ENCODE measurements at places on chromosomes 11 and 22.

DNA sequence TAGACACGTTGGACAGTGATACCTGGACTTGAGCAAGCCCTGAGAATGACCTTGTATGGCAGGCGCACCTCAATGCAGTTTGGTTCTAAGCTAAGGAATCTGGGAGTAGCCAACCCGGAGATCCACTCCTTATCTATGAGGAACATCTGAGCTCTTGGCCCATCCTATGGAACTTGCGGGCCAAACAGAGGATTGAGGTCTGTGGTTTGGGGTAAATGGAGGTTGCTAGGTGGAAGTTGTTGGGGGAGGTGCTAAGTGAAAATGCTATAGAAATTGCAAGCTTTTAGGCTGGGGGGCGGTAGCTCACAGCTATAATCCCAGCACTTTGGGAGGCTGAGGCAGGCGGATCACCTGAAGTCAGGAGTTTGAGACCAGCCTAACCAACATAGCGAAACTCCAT is 8.9 kb downstream of the GDPD5 start:
- no peak for DNase-seq

DNA sequence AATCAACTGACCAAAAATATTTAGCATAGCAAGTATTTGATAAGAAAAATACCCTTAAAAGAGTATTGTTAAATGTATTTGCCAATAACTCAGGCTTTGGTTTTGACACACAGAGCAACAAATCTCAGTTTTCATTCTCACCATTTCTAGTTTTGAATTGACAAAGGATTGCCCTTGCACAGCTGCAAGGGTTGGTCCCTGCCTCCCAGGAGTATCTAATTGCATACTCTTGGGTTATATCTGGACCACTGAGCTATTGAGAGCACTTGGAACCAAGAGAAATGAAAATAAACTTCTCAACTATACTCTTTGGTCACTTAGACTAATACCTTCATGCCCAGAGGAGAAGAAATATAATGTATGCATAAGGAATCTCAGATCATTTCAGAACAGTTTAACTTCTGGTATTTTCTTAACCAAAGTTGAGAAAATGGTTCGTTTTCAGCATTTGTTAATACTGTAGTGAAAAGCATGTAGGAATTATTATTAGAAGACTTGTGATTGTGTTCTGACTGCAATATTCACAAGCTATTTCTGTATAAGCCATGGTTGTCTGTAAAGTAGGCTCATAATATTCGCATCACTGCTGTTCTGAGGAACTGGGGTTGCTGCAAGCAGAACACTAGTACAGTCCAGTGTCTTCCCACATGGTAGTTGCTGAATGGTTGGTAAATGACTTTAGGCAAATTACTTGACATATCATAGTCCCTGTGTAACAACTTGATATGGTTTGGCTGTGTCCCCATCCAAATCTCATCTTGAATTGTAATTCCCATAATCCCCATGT is 7.9 kb downstream of the C2CD3 start:
- no peak for DNase-seq

- DNase-seq = no peak
Measured at GRCh38 chr11:35897019-35897418, 46.8 kb upstream of the LDLRAD3 start.

GRCh38 chr22:24208012-24208749 is 26.9 kb downstream of the SUSD2 start:
- DNase-seq = peak; percentile 71

DNA sequence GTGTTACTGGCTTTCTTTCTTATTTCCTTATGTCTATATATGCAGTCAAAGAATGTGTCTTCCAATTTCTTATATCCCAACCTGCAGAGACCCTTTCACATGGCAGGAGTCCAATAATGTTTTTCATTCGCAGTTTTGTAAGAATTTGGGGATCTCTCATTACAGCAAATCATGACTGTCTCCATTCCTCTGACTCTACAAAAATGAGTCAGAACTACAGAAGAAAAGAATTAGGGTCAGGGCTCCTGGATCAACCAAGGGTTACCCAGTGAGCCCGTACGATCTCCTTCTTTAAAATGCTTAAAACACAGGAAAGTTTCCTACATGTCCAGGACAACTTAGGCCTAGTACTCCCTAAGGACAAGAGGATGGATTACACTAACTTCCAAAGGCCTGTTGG is 42.2 kb downstream of the RPUSD4 start:
- DNase-seq = no peak

DNA sequence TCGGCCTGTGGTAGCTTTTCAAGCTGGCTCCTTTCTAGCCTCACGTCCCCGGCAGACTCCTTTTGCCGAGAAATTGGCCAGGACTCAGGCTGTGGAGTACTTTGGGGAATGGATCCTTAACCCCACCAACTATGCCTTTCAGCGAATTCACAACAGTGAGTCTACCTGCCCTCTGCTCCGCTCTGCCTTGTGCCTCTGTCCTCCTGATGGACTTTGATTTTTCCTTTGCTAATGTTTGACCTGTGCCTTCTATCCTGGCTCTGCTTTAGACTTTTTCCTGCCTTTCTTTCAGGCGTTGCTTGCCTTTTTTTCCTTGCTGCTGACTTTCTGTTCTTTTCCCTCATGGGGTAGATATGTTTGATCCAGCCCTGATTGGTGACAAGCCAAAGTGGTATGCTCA is 12.5 kb downstream of the MADD start:
- DNase-seq = no peak

DNA sequence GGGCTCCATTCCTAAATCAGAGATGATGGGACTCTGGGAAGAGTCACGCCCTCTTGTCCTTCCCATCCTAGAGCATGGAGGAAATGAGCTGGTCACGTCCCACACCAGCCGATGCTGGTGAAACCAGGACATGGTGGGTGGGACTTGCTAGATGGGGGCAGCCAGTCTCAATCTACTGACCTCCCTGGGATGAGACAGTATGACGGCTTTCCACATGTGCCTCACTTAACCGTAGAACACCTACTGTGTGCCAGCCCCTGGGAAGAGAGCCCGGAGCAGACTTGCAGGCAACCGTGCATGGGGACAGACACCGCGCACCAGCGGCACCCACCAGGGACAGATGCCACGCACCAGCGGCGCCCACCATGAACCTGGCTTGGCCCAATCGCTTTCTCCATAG is 3.8 kb downstream of the OSBPL5 start:
- DNase-seq = no peak

DNA sequence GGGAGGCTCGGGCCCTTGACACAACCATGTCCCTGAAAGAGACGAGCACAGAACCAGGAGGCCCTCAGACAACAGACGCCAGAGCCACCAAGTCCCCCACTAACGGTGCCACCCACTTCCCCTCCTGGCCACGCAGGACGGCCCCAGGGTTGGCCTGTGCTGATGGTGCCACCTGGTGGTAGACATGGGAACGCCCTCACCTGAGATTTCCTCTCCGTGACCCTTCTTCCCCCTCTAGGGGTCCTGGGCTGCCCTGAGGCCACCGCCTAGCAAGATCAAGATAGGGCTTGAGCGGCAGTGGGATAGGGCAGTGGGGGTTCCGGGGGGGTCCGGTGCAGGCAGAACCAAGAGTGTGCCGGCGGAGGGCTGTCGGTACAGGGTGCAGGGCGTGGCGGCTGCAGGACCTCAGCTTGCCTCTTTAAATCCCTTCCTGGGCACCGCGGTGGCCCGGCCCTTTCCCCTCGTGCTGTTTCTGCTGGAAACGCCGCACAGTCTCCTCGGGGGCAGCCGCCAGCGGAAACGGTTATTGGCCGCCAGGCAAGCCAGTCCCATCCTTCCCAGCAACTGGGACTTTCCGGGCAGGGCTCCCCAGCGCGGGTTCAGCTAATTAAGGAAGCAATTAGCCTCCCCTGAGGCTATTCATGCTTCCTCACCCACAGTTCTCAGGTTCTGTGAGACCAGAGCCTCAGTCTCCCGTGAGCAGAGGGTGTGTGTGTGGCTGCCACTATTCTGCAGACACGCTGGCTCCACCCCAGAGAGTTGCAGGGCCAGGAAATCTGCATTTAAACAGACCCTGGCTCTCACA is 5.5 kb upstream of the NFAM1 start:
- DNase-seq = peak; percentile 16

DNA sequence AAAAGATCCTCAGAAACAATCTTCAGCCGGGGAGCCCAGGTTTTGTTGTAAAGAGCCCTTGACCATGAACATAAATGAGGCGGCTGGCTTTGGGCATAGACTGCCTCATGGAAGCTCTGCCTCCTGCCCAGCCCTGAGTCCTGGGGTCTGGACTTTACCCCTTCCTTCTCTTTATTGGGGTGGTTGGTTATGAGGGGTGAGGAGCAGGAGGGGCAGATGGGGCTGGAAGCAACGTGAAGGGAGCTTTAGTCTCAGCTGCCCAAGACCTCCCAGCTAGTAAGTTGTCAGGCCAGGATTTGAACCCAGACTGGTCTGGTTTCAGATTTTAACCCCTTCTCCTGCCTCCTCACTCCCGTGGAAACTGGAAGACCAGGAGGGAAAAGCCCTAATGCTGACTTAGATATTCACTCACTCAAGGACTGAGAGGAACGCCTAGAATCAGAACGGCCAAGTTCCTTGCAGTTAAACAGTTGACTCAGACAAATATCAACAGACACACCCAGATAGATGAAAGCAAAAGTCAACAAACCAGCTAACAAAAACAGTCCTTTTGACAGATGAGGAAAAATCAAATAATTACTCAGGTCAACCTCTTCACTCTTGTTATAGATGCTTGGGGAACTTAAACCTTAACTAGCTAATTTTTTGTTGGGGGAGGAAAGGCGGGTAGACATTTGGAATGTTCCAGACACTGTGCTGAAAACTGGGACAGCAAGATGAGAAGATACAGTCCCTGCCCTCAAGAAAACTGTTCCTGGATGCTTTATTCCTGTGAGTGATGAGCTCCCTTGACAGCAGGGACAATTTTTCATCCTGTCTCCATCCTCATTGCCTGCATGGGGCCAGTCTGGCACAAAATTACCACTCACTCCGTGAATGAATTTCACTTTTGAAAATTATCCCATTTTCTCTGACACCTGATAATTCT is 20.8 kb upstream of the ARRB1 start:
- no peak for DNase-seq

DNA sequence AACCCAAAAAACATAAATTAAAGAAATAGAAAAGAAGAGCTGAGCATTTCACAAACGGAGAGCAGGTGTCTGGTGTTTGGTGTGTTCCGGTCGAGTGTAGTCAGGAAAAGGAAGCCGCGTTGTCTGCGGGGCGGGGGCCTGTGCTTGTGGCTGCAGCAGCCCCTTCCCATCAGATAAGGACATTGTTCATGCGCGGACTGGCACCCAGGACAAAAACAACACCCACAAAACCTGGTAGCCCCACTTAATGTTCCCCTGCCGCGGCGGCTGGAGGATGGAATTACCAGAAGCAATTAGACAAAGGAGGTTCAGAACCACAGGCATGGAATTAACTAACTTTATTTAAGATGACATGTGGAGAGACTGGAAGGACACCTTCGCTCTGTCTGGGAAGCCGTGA is 29.9 kb downstream of the KRTAP5-5 start:
- DNase-seq = no peak

DNA sequence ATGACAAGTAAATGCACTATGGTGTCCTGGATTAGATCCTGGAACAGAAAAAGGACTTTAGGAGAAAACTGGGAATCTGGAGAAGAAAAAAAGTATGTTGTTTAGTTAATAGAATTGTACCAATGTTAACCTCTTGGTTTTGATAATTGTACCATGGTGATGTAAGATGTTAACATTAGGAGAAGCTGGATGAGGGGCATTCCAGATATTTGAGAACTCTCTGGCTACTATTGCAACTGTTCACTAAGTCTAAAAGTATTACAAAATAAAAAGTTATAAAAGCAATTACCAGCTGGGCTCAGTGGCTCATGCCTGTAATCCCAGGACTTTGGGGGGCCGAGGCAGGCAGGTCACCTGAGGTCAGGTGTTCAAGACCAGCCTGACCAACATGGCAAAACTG is 66.5 kb downstream of the EXT2 start:
- DNase-seq = no peak

GRCh38 chr22:49887702-49888101 is 30.5 kb downstream of the ALG12 start:
- DNase-seq = no peak

DNA sequence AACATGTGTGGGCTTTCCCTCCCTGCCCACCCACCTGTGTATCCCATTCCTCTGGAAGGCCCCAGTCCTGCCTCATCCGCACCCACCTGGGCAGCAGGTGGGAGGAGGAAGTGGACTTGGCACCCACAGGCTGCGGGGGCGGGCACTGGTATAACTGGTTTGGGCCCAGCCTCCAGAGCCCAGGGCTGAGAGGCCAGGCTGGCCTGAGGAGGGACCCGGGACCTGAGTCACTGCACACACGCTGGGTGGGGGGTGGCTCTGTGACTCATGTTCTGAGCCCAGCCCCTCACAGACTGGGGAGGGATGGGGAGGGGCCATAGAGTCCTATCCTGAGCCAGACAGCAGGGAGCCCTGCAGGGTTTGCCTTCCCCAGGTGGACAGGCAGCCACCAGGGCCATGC is 16.7 kb downstream of the PHLDA2 start:
- peak; percentile 71 for DNase-seq

DNA sequence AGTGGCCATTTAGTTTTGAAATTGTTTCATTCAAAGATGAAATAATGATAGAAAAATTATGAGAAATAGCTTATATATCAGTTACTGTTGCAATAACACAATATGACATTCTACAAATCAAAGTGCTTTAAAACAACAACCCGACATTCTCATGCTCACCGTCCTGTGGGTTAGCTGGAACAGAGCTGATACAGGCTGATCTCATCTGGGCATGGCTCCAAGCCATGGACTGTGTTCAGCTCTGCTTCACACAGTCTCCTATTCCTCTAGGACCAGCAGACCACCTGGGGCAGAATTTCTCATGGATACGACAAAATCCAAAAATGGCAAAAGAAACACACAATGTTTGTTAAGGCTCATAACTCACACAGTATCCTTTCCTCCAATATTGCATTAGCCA is 178.6 kb downstream of the CNTN5 start:
- no peak for DNase-seq

DNA sequence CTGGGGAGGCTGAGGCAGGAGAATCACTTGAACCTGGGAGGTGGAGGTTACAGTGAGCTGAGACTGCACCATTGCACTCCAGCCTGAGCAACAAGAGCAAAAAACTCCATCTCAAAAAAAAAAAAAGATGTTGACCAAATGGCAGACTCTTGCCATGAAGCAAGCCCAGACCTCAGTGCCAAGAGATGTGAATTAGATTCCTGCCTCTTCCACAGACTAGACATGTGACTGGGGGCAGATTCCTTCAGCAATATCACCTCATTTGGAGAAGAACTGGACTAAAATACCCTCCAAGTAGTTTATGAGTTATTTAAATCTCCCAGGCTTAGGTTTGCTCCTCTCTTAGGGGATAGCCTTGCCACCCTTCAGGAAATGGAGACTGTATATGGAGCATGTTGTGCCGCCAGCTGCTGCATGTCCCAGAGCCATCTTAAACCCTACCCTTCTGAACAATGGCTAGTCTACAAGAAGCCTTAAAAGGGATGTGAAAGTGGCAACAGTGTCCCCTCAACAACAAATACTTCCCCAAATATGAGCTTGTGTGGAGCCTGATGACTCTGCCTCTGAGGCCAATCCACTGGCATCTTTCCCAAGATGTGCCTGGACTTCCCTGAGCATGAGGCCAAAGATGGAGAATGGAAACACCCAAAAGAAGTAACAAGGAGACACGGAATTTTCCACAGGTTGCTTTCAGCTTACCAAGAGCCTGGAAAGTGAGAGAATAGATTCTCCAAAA is 763 bp upstream of the MS4A7 start:
- DNase-seq = no peak
